ENCODE measurements at places on chromosomes 11 and 22. TPM values are rescaled to one million over a fixed set of nuclear protein-coding genes. Genes with fewer than 3 reads are reported as not detected.

DNA sequence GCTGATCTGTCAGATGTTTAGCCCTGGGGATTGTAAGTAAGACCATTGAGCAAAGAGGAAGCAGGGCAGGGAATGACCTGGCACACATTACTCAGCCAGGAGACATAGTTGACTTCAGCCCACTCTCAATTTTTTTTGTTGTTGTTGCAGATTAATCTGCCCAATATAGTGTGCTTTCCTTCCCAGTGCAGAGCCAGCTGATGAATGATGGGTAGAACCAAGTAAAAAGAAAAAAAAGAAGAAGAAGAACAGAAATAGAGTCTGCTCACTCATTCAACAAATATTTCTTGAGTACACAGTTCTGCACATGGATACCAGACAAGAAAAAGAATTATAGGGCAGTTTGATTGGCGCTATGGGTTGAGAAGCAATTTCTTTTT lies 292.7 kb downstream of the ETS1 start:
- H3K4me3 ChIP-seq, result no peak overlapping the region
- no peak overlapping the region for H3K27ac ChIP-seq
- DNase-seq, result no peak
- peaks cover 11% of the 10 kb centered on the region for H3K4me1 ChIP-seq

- no peak for DNase-seq
- no peaks in the 10 kb centered on the region for H3K36me3 ChIP-seq
- no peaks in the 10 kb centered on the region for H3K4me1 ChIP-seq
- no peak overlapping the region for H3K4me3 ChIP-seq
These were observed 979.5 kb upstream of the TENM4 start for GRCh38 chr11:80420374-80420773.

DNA sequence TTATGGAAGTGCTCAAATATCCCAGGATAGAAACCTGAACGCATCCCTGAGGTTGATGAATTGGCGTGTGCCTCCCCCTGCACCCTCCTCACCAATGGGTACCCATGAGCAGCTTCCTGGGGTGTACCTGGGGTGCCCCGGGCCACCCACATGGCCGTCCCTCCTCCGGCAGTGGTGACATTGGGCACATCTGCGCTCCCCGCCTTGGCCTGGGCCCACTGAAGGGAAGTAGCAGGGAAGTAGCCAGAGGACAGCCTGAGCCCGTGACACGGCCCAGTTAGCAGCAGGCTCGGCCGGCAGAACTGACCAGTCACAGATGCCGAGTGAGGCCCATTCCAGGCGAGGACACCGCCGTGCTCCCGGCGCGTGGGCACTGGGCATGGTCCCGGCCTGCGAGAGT lies 16.7 kb downstream of the MRPL23 start:
- no peak overlapping the region for H3K4me3 ChIP-seq
- no peaks in the 10 kb centered on the region for H3K4me1 ChIP-seq

GRCh38 chr11:113477321-113477720 lies 2.1 kb upstream of the DRD2 start:
- no peaks in the 10 kb centered on the region for H3K4me1 ChIP-seq
- H3K27ac ChIP-seq, result no peak overlapping the region
- peaks cover 27% of the 10 kb centered on the region for H3K27me3 ChIP-seq

DNA sequence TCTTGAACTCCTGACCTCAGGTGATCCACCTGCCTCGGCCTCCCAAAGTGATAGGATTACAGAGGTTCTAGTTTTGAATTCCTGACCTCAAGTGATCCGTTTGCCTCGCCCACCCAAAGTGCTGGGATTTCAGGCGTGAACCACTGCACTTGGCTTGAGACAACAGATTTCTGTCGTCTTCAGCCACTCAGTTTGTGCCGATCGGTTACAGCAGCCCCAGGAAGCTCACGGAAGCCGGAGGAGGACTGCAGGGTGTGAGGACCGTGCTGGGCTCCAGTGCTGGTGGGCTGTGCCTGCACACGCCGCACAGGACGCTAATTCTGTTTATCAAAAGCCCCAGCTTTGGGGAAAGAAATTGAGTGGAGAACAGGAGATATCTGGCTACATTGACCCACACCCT lies 82.0 kb downstream of the CELSR1 start:
- H3K27ac ChIP-seq, result no peak overlapping the region
- H3K4me1 ChIP-seq, result no peaks in the 10 kb centered on the region
- H3K4me3 ChIP-seq, result no peak overlapping the region
- no peak for DNase-seq
- H3K27me3 ChIP-seq, result no peaks in the 10 kb centered on the region

DNA sequence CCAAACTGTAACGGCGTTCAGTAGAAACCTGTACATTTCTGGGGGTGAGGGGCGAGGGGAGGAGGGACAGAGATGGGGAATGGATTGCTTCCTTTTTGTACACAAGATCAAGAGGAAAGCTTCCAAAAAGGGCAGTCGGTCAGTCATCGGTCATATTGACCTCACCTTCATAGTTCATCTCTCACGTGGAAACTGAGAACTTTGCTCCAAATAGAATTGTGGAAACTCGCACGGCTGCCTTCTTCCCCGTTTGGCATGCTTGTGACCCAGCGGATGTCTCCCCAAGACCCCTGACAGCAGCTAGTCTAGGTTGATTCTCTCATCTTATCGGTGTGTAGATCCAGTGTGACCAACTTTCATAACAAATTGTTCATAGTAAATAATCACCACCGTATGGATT lies 47.6 kb downstream of the KCNC1 start:
- no peak for DNase-seq
- H3K27me3 ChIP-seq, result no peaks in the 10 kb centered on the region
- H3K4me1 ChIP-seq, result no peaks in the 10 kb centered on the region

DNA sequence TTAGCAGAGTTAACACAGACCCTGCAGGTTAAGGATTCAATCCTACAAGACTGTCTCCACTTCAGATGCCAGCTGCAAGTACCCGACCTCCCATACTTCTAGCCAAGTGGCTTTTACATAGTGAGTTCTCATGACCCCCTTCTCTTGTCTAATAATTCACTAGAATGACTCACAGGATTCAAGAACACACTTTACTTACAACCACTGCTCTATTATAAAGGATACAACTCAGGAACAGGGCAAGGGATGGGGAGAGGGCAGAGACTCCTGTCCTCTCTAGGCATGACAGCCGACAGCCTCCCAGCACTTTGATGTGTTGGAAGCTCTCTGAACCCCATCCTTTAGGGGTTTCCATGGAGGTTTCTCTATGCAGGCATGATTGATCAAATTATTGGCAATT lies 60.0 kb downstream of the MYO18B start:
- no peaks in the 10 kb centered on the region for H3K36me3 ChIP-seq
- H3K27me3 ChIP-seq, result no peaks in the 10 kb centered on the region
- DNase-seq, result no peak
- H3K4me1 ChIP-seq, result no peaks in the 10 kb centered on the region

DNA sequence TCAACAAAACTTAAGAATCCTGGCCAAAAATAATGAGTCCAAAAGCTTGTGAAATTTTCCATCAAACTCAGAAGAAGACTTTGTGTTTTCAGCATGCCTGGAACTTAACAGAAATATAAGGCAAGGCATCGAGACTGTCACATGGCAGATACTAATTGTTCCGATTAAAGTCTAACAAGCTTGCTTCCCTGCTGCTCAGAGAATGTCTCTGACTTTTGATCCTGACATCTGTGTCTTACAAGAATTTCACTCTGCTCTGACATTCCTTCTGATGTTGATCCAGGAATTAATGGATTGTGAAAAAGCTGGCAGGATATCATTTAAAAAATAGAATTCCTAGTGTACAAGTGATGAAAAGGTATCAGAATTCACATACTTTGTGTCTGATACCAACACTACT lies 170.2 kb downstream of the DCDC1 start:
- no peak overlapping the region for H3K27ac ChIP-seq
- H3K4me3 ChIP-seq, result no peak overlapping the region
- H3K36me3 ChIP-seq, result no peaks in the 10 kb centered on the region
- no peak for DNase-seq
- no peaks in the 10 kb centered on the region for H3K4me1 ChIP-seq
- H3K27me3 ChIP-seq, result no peaks in the 10 kb centered on the region

DNA sequence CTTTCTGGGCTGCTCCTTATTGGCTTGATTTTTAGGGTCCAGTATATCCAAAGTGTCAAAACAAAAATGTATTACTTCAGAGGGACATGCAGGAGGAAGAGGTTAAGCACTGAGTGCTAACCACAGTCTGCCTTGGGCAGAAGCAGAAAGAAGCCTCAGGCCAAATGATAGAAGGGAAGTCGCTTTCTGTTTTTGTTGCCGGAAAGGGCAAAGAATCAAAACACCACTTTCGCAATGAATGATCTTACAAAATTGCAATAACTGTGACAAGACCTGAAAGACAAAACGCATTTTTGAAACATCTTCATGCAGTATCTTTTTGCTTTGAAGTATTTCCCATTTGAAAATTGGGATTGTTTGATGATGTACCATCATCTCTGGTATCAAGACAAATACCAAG lies 70.1 kb upstream of the PICALM start:
- H3K27me3 ChIP-seq, result no peaks in the 10 kb centered on the region
- no peaks in the 10 kb centered on the region for H3K4me1 ChIP-seq
- DNase-seq, result no peak
- H3K36me3 ChIP-seq, result no peaks in the 10 kb centered on the region

GRCh38 chr11:19102521-19102900 lies 14.5 kb upstream of the ZDHHC13 start:
- no peaks in the 10 kb centered on the region for H3K4me1 ChIP-seq
- H3K4me3 ChIP-seq, result no peak overlapping the region
- no peaks in the 10 kb centered on the region for H3K36me3 ChIP-seq
- peak overlapping the region; percentile 59 for H3K27ac ChIP-seq
- DNase-seq, result peak; percentile 84

- no peaks in the 10 kb centered on the region for H3K27me3 ChIP-seq
- H3K4me3 ChIP-seq, result no peak overlapping the region
- H3K4me1 ChIP-seq, result no peaks in the 10 kb centered on the region
- no peaks in the 10 kb centered on the region for H3K36me3 ChIP-seq
These were observed 193.8 kb downstream of the DDX10 start for GRCh38 chr11:108858622-108859021.

DNA sequence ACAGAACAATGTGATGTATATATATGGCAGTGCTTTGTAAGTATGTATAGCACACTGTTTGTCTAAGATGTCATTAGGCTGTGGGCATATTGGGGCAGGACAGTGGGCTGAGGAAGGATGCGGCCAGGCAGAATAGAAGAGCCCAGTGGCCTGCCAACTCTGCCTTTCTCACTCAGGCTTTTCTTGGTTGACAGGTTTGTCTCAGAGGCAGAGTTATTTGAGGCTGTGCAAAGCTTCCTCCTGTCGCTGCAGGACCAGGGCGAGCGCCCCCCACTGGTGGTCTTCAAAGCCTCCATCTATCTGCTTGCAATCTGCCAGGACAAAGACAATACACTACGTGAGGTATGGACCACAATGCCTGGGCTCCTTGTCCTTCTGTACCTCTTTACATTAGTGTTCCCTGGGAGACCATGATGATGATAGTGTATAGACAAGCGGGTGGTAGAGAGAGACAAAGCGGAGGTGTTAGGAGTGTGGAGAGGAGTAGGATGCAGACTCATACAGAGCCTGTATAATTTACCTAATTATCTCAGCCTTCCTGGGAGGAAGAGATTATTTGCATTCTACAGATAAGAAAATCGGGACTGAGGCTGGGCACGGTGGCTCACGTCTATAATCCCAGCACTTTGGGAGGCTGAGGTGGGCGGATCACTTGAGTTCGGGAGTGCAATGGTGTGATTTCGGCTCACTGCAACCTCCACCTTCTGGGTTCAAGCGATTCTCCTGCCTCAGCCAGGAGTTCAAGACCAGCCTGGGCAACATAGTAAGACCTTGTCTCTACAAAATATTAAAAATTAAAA lies 37.3 kb upstream of the CCDC134 start:
- no peak overlapping the region for H3K4me3 ChIP-seq
- H3K4me1 ChIP-seq, result no peaks in the 10 kb centered on the region
- DNase-seq, result peak; percentile 31
- no peak overlapping the region for H3K27ac ChIP-seq
- no peaks in the 10 kb centered on the region for H3K27me3 ChIP-seq

DNA sequence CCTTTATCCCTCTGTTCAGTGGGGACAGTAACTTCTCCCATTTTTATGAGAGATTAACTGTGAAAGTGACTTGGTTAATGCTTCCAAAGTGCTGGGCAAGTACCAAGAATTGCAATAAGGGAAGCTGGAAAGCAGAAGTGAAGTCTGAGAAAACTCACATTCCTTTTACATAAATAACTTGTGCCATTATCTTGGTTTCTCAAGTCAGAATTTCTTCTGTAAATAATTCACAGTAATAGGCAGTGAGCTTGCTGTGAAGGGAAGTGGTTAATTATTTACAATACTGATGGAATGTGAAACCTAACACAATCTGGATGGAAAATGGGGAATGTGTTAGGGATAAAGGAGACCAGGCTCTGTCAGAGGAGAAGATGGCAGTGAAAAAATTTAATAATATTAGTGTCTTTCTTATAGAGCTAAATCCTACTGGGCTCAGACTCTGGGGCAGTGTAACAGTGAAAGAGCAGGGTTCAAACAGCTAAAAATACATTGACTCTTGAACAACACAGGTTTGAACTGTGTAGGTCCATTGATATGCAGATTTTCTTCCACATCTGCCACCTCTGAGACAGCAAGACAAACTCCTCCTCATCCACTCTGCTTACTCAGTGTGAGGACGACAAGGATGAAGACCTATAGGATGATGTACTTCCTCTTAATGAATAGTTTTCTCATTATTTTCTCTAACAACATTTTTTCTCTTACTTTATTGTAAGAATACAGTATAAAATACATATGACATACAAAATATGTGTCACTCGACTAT lies 251.5 kb upstream of the ISX start:
- no peaks in the 10 kb centered on the region for H3K36me3 ChIP-seq
- no peak overlapping the region for H3K4me3 ChIP-seq
- H3K27me3 ChIP-seq, result no peaks in the 10 kb centered on the region
- H3K4me1 ChIP-seq, result no peaks in the 10 kb centered on the region

GRCh38 chr22:31332010-31332409 lies 14.1 kb downstream of the PATZ1 start:
- H3K4me3 ChIP-seq, result no peak overlapping the region
- DNase-seq, result no peak

GRCh38 chr22:45804986-45805325 lies 133.3 kb downstream of the ATXN10 start:
- no peak for DNase-seq
- H3K27ac ChIP-seq, result no peak overlapping the region
- no peaks in the 10 kb centered on the region for H3K27me3 ChIP-seq
- H3K4me1 ChIP-seq, result no peaks in the 10 kb centered on the region
- H3K4me3 ChIP-seq, result no peak overlapping the region
- peaks cover 4% of the 10 kb centered on the region for H3K36me3 ChIP-seq

DNA sequence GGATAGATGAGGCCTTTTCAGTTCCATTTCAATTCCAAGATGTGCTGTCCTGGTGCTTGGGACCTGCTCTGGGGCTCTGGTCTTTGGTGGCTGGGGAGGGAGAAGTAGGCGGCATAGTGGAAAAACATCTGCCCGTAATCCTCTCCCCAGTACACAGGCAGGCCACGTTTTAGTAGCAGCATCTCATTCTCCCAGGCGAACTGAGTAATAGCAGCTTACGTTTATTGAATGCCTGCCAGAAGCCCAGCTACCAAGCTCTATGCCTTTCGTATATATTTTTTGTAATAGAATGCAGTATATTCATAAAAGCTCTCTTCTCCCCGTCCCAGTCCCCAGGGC lies 11.4 kb downstream of the ACO2 start:
- H3K27ac ChIP-seq, result no peak overlapping the region
- H3K27me3 ChIP-seq, result no peaks in the 10 kb centered on the region

PANX3 gene
- total RNA-seq, result not detected

APOA4 gene
- not detected for total RNA-seq

PHLDB1 gene
- 88.6 TPM for total RNA-seq

SCGB2A2 gene
- not detected for total RNA-seq

ADAMTS15 gene
- total RNA-seq, result 9.9 TPM

LRRN4CL gene
- total RNA-seq, result 3.3 TPM

KCTD14 gene
- 19.7 TPM for total RNA-seq

MUC5AC gene
- 0.20 TPM for total RNA-seq

All from colonic mucosa (tissue), 4 donors.